ENCODE measurements at places on chromosomes 2 and 18.
A peak's percentile ranks its signal among the peaks of the same experiment; 100 is the strongest.

DNA sequence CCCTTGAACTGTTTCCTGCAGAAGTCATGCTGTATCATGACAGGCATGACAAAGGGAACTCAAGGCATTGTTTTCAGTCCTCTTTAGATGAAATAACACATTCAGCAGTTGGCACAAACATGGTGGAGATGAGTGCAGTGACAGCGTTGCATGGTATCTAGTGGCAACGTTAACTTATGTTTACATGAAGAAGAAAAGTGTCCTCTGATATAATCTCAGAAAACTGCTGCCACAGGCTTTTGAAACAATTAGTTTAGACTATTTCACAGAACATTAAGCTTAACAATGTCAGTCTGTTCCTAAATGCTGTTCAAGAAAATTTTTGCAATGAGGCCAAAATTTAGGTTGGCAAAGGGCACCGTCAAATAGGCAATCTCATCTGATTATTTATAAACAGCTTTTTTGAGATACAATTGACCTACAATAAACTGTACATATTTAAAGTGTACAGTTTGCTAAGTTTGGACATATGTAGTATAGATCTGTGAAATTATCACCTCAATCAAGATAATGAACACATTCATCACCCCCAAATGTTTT, 64.7 kb downstream of the LYPD6B start:
- DNase-seq = no peak

- no peak for DNase-seq
Observed at GRCh38 chr18:43236921-43237320, 40.4 kb downstream of the SYT4 start.

- DNase-seq = no peak
Observed at GRCh38 chr2:139465789-139466188, 685.6 kb upstream of the NXPH2 start.

DNA sequence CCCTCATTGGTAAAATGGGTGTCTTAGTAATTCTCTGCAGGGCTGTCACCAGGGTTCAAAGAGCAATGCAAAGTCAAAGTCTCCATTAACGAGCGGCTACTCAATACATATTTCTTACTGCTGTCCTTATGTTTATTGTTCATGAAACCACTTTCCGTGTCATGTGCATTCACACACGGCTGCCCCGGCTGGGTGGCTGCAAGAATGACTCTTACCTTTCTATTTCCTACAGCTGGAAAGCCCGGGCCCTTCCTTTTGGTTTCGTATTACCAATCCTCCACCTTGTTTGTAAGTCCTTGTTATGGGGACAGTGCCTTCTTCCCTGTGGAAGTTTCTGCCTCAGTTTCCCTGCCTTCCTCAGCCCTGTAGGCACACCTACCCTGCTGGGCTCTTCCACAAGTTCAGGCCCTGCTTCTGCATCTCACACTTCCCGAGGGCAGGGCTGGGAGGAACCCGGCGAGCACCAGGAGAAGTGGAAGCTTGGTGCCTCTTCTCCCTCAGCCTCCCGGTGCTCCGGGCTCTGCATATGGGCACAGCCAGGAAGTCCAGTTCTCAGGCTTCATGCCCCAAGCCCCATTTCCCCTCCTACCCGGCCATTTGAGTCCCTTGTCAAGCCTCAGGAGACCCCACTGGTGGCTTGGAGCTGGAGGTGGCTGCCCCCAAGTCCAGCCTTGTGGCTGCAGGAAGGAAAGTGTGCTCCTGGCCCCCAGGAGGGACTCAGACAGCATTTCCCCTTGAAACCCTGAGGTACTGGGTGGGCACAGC, 18.7 kb upstream of the ACKR3 start:
- no peak for DNase-seq

- DNase-seq = no peak
Observed at GRCh38 chr2:123597988-123598387, 427.1 kb upstream of the CNTNAP5 start.

DNA sequence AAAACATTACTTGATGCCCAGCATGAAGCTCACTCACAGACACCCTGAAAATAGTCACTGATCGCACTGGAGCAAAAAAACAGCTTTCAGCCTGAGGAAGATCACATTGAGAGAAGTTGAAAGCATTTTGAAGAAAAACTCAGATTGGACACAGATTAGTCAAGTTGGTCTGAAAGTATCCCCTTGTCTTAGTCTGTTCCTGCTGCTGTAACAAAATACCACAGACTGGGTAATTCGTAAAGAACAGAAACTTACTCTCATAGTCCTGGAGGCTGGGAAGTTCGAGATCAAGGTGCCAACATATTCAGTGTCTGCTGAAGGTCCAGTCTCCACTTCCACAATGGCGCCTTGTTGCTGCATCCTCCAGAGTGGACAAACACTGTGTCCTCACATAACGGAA, 14.2 kb upstream of the NDUFV2 start:
- DNase-seq = no peak

DNA sequence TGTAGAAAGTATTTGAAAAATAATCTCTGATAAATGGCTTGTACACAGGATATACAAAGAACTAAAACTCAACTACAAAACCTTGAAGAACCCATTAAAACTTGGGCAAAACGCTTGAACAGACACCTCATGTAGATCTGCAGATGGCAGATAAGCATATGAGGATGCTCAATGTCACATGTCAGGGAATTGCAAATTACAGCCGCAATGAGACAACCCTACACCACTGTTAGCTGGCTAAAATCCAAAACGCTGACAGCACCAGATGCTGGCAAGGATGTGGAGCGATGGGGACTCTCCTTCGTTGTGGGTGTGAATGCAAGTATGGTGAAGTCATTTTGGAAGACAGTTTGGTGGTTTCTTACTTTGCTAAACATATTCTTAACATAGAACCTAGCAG, 53.7 kb downstream of the SNTG2 start:
- no peak for DNase-seq

- no peak for DNase-seq
Observed at GRCh38 chr18:63162271-63163014, 157.1 kb downstream of the BCL2 start.

- DNase-seq = no peak
Observed at GRCh38 chr2:36449943-36450392, 94.4 kb downstream of the CRIM1 start.

GRCh38 chr18:13292736-13293135, 74.2 kb downstream of the LDLRAD4 start:
- no peak for DNase-seq

DNA sequence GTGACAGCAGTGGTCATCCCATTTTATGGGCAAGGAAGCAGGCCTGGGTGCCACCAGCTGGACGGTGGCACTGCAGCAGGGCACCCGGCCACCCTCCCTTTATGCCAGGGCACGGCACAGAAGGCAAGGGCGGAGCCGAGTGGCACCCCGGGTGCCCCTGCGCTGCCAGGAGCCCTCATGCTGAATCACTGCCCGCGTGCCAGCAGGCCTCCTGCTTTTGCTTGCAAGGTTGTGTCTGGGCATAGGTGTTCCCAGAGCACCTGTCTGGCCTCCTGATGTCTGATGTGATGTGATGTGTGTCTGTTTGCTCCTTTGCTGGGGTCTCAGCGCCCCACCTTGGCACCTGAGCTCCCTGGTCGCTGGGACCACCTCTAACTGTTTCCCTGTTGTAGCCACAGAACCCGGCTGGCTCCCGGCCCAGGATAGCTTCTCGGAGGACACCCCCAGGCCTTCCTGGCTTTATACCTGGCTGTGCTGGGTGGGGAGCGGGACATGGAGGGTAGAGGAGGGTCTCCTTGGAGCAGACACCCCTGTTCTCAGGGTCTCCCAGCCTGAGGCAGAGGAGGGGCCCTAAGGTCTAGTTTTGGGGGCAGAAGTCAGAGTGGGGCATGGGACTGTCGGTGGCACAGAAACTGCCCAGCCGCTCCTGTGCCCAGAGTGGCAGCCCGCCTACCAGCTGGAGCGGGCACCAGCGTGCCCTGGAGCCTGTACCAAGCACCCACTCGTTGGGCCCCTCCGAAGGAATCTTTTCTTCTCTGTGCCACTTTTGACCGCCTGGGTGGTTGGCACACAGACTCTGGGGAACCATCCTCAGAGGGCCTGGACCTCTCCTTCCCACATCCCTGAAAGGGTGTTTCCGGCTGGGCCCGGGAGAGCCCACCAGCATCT, 3.6 kb downstream of the GPC1 start:
- no peak for DNase-seq

- no peak for DNase-seq
Observed at GRCh38 chr2:200223205-200223784, 83.2 kb upstream of the SPATS2L start.

- DNase-seq = no peak
Observed at GRCh38 chr2:189104934-189105333, 74.6 kb downstream of the COL5A2 start.

GRCh38 chr2:158914066-158914465, 54.4 kb upstream of the TANC1 start:
- no peak for DNase-seq

DNA sequence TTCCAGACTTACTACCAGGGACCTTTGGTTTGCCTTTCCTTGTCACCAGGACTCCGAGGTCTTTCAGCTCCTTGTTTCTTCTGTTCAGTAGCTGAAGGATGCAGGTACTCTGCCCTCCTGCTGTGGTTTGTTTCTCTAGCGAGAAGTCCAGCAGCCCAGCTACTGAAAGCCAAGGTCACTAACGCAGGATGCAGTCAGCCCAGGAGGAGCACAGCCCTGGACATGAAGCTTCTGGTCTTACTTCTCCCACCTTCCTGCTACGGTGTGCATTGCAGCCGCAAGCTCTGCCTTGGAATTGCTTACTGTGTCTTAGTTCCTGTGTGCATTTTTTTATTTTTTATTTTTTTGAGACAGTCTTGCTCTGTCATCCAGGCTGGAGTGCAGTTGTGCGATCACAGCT, 62.4 kb downstream of the DGKD start:
- peak; percentile 69 for DNase-seq

- DNase-seq = no peak
Observed at GRCh38 chr2:229343661-229344060, 72.6 kb upstream of the PID1 start.

GRCh38 chr2:133252780-133253355, 315.4 kb downstream of the NCKAP5 start:
- DNase-seq = no peak

GRCh38 chr2:148909114-148909513, 34.1 kb downstream of the KIF5C start:
- DNase-seq = no peak

DNA sequence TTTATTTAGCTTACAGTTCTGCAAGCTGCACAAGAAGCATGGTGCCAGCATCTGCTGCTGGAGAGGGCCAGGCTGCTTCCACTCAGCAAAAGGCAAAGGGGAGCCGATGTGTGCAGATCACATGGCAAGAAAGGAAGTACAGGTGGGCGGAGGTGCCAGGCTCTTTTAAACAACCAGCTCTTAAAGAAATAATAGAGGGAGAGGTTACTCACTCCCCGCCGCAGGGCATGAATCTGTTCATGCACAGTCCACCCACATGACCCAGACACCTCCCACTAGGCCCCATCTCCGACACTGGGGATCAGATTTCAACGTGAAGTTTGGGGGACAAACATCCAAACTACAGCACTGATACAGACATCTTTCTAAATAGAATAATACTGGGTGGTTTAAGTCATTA, 105.8 kb downstream of the MTCL1 start:
- no peak for DNase-seq

GRCh38 chr2:164778723-164779122, 62.9 kb downstream of the COBLL1 start:
- DNase-seq = no peak

GRCh38 chr2:138829326-138829919, 49.2 kb upstream of the NXPH2 start:
- peak; percentile 64 for DNase-seq

DNA sequence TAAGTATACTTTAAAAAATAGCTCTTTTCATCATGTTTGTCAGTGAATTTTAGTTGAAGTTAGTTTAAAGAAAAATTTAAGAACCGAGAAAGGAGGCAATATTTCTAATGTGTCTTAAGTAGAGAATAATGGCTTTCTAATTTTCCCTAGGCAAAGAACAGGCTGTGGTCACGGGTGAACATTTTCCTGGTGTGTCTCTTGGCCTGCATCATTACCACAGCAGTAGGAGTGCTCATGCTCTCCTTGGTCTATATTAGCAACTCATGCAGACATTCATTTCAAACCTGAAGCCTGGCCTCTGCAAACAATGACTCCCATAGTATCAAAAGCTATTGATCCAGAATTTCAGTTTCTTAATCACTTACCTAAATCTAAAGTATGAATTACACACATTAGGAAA, 57.4 kb downstream of the C18orf54 start:
- DNase-seq = no peak

DNA sequence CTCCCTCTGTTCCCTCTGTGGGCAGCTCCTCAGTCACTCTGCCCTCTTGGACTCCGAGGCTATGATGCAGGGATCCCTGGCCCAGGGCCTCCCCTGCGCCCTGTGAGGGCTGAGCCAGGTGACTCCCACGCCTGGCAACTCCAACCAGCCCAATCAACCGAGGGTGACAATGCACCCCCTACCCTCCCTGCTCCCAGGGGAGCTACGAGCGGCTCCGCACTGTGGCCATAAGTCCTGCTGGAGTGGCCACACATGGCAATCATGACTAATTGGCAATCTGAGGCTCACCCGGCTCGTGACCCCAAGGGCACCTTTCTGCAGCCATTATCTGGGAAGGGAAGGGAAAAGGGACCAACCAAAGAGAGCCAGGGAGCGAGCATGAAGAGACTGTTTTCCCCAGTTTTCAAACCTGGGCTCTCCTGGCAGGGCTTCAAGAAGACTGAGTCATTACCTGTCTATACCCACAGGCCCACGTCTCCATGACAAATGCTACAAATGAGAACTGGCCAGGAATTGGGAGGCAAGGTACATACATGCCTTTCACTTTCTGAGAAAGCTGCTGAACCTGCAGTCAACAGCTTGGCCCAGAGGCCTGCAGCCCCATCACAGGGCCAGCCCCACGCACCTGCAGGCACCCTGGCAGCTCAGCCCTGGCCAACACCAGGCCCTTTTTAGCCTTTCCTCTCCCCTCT, 45.1 kb downstream of the RPL31 start:
- DNase-seq = peak; percentile 36

DNA sequence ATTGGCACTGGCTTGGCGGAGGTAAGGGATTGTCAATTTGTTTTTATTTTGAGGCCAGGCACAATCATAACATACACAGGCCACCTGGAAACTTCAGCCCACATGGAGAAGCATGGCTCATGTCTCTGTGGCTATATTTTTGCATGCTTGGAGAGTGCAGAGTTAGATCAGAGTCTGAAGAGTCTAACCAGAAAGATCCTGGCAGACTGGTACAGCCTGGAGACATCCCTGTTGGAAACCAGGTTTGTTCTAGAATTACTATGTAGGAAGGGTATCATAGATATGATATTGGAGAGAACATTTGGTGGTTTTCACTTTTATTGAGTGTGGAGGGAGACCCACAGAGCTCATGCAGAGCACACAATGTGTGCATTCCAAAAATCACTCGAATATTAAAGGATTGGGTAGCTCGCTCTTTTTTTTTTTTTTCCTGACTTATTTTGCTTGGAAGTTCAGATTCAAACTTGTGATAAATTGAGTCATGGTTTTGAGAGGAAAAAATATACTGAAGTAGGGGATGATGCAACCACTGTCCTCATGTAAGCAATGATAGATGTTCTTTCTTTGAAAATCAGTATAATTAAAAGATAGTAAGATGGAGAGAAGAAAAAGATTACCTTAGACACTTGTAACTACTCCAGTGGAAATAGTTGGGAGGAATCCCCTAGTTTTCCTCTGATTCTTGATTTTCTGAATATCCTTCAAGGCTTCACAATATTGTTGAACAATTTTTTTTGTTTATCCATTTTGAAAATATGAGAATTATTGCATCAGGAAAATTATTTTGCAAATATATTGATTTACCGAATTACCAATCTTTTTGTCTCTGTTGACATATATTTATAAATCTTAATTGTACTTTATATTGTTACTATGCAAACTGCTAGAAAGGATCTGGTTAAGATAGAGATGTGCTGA, 185.7 kb upstream of the ZEB2 start:
- no peak for DNase-seq
